ENCODE measurements at places on chromosomes 5 and 9.
A peak's percentile ranks its signal among the peaks of the same experiment; 100 is the strongest.

DNA sequence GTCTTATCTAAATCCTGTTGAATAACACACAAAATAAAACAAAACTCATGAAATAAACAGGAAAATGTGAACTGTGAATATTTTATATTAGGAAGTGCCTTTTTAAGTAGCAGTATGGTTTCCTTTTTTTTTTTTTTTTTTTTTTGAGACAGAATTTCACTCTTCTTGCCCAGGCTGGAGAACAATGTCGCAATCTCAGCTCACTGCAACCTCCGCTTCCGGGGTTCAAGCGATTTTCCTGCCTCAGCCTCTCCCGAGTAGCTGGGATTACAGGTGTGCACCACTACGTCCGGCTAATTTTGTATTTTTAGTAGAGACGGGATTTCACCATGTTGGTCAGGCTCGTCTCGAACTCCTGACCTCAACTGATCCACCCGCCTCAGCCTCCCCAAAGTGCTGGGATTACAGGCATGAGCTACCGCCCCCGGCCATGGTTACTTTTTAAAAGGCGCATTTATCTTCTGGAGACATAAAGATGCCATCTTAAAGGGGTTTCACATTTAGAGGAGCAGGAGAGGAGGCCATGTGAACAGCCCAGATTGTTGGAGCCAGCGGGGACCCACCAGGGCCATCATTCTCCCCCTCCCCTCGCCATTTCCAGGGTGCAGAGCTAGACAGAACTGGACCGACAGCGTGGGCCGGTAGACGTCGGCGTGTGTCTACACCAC is 64.1 kb downstream of the ROR2 start:
- peaks cover 20% of the 10 kb centered on the region for H3K27me3 ChIP-seq
- H3K4me1 ChIP-seq, result peaks cover 5% of the 10 kb centered on the region
- no peak overlapping the region for H3K4me3 ChIP-seq
- no peaks in the 10 kb centered on the region for H3K36me3 ChIP-seq
- no peak for DNase-seq

DNA sequence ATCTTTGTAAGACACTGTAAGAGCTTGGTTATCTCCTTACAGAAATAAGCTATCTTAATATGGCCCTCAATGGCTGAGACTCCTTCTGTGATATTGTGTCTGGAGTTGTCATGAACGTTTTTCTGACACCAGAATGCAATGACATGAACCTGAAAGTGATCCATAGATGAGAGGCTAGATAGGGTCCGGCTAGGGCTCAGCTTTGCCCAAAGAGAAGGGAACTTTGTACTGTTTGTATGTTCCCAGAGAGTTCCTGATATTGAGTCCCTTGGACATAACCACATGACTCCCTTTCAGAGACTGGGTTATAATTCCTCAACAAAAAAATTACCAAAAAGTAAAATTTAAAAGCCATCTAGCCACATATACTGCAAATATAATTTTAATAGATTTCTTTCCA is 575.8 kb upstream of the CLINT1 start:
- no peak overlapping the region for H3K4me3 ChIP-seq
- no peak overlapping the region for H3K27ac ChIP-seq
- DNase-seq, result no peak
- H3K27me3 ChIP-seq, result no peaks in the 10 kb centered on the region

- H3K27ac ChIP-seq, result no peak overlapping the region
- H3K36me3 ChIP-seq, result no peaks in the 10 kb centered on the region
- no peaks in the 10 kb centered on the region for H3K27me3 ChIP-seq
- DNase-seq, result no peak
- no peaks in the 10 kb centered on the region for H3K4me1 ChIP-seq
Measured at GRCh38 chr5:81626524-81626923, 124.4 kb downstream of the SSBP2 start.

DNA sequence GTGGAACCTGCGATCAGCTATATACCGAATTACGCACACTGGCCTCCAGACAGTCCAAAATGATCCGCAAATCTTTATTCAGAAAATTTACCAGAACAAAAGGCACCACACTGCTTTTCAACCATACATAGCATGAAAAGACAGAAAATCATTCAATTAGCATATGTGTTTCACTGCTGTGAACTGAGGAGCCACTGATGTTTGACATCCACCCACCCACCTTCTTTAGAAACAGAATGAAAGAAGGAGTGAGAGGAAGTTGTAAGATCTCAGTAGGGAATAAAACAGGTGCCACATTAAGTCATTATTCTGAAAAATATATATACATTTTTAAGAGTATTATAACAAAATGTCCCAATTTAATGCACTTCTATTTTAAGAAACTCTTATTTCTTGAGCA is 156.8 kb downstream of the NFIB start:
- H3K4me3 ChIP-seq, result no peak overlapping the region
- no peaks in the 10 kb centered on the region for H3K36me3 ChIP-seq
- DNase-seq, result no peak
- H3K27ac ChIP-seq, result no peak overlapping the region
- no peaks in the 10 kb centered on the region for H3K4me1 ChIP-seq

GRCh38 chr5:96610747-96611146 is 51.4 kb upstream of the CAST start:
- no peak overlapping the region for H3K4me3 ChIP-seq
- no peaks in the 10 kb centered on the region for H3K36me3 ChIP-seq
- H3K27me3 ChIP-seq, result no peaks in the 10 kb centered on the region
- H3K27ac ChIP-seq, result no peak overlapping the region
- peaks cover 2% of the 10 kb centered on the region for H3K4me1 ChIP-seq
- no peak for DNase-seq

DNA sequence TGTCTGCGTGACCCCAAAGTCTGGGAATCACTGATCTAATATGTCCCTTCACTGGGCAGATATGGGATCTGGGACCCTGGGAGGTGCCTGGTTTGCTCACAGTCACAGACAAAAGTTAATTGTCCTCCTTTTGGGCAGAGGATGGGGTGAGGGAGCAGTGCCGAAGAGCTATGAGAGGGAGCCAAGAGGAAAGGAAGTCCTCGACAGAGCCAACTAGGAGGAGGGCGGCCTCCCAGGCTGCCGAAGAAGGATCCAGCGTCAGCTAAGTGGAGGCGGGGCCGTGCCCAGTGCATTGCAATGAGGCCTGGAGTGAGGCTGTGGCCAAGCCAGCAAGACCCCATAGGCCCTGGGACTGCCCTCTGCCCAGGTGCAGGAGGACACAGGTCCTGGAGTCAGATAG is 11.4 kb downstream of the AIF1L start:
- H3K36me3 ChIP-seq, result no peaks in the 10 kb centered on the region
- H3K4me3 ChIP-seq, result no peak overlapping the region
- no peak for DNase-seq
- peak overlapping the region; percentile 34 for H3K27ac ChIP-seq
- no peaks in the 10 kb centered on the region for H3K4me1 ChIP-seq
- no peaks in the 10 kb centered on the region for H3K27me3 ChIP-seq

DNA sequence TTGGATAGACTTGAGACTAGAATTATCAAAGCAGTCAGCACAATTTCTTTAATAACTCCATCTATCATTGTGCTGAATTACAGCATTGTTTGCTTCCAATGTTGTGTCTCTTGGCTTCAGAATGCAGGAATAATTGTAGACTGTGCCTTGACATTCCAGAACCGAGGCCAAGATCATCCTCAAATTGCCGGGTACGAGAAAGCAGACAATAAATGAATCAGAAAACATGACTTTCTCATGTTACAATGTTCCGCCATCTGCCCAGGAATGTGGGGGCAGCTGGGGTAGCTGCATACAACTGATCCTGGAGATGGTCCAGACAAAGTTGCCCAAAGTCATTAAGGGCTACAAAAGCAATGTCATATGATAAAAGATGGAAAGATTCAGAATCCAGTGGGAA is 206.2 kb upstream of the SGCD start:
- H3K27me3 ChIP-seq, result no peaks in the 10 kb centered on the region
- no peaks in the 10 kb centered on the region for H3K36me3 ChIP-seq
- no peak overlapping the region for H3K4me3 ChIP-seq
- no peaks in the 10 kb centered on the region for H3K4me1 ChIP-seq

- H3K4me1 ChIP-seq, result no peaks in the 10 kb centered on the region
- DNase-seq, result no peak
- no peaks in the 10 kb centered on the region for H3K36me3 ChIP-seq
- no peak overlapping the region for H3K4me3 ChIP-seq
Measured at GRCh38 chr5:87997662-87998061, 271.0 kb downstream of the TMEM161B start.

GRCh38 chr5:134554319-134555222 is 29.1 kb downstream of the JADE2 start:
- H3K27me3 ChIP-seq, result no peaks in the 10 kb centered on the region
- peaks cover 36% of the 10 kb centered on the region for H3K4me1 ChIP-seq
- peak overlapping the region; percentile 5 for H3K27ac ChIP-seq

DNA sequence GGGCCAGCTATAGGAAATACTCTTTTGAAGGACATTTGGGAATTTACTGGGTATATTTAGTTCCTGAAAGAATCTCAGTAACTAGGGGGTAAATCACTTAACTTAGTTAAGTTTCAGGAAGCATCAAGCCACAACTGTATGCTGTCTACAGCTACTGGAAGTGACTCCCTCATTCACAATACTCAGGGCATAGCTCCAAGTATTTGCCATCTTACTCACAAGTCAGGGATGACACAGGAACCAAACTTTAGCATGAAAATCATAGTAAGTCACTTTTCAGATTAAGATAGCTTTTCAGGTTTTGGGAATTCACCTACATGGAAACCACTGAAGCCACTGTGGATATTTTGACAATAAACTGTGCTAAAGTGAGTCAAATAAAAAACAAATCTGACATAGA is 242.4 kb upstream of the ATP10B start:
- H3K27me3 ChIP-seq, result no peaks in the 10 kb centered on the region

GRCh38 chr9:121751686-121752445 is 100.4 kb downstream of the DAB2IP start:
- no peak overlapping the region for H3K4me3 ChIP-seq
- H3K27ac ChIP-seq, result no peak overlapping the region
- DNase-seq, result no peak
- no peaks in the 10 kb centered on the region for H3K36me3 ChIP-seq
- H3K4me1 ChIP-seq, result peaks cover 59% of the 10 kb centered on the region
- no peaks in the 10 kb centered on the region for H3K27me3 ChIP-seq

GRCh38 chr9:2630158-2630557 is 8.6 kb downstream of the VLDLR start:
- no peaks in the 10 kb centered on the region for H3K36me3 ChIP-seq
- no peaks in the 10 kb centered on the region for H3K27me3 ChIP-seq
- H3K4me1 ChIP-seq, result no peaks in the 10 kb centered on the region

DNA sequence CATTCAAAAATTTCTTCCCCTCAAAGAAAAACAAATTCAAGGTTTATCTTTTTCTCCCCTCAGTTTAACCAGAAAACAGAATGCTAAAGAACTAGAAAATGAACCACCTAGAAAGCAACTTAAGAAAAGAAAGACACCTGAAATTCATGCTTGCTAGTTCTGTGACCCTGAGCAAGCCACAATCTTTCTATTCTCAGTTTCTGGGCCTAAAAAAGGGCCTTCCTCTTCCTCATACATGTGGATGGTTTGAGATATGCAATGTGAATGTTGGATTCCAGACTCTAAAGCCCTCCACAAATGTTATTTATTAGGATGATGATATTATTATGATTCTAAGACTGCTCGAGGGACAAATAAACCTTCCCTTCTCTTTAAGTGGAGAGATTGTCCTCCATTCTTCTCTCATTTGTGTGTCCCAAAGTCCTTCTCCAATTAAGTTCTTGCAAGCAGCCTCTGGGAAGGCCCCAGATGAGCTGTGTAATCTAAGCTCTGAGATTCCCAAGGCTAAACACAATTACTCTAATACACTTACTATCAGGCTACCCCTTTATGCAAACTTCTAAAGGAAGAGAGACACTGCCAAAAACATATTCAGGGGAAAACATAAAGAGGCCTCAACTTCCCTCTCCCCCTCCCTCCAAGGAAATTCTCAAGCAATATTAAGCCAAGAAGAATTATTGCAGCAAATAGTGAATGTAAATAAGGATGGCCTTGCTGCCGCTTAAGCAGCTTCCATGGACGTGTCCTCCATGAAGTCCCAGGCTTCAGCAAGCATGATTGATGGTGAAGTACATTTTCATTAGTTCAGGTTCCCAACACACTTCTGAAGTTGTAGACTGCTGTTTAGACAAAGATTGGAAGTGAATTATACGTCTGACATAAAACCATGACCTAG is 80.2 kb downstream of the PRKACG start:
- DNase-seq, result no peak
- H3K27ac ChIP-seq, result no peak overlapping the region
- no peaks in the 10 kb centered on the region for H3K27me3 ChIP-seq
- no peaks in the 10 kb centered on the region for H3K4me1 ChIP-seq

DNA sequence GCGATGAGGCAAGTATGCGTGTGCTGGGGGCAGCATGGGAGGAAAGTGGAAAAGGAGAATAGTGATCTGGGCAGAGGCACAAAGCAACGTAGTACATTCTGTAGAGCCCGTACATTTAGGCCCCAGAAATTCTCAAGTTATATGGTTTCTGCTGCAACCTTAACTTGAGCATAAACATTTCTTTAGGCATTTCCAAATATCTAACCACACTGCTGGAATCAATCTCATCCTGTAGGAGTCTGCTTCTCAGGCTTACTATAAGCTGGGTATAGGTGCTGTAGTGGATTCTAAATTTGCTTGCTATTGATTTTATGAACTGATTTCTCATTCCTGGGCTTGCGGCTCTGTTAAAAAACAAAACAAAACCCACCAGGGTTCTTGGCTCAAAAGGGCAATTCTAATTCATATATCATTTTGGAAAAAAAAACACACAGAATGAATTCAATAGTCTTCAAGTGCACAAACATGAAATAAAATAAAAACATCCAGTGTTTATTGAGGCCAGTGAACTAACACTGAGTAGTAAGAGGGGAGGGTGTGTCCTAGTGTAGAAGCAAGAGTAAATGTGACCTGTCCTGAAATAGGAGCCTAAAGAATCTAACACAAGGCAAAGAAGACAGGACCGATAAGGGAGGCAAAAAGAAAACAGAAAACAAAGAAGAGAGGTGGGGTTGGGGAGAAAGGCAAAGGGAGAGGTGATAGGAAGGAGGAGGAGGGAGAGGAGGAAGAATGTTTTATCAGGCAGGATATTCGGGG is 145.5 kb upstream of the LHFPL2 start:
- H3K4me3 ChIP-seq, result no peak overlapping the region
- no peaks in the 10 kb centered on the region for H3K27me3 ChIP-seq
- H3K36me3 ChIP-seq, result no peaks in the 10 kb centered on the region
- H3K27ac ChIP-seq, result no peak overlapping the region
- no peak for DNase-seq

- no peak overlapping the region for H3K27ac ChIP-seq
- no peaks in the 10 kb centered on the region for H3K36me3 ChIP-seq
- peaks cover 5% of the 10 kb centered on the region for H3K4me1 ChIP-seq
- DNase-seq, result no peak
- H3K4me3 ChIP-seq, result no peak overlapping the region
- no peaks in the 10 kb centered on the region for H3K27me3 ChIP-seq
Measured at GRCh38 chr9:12809720-12810119, 34.9 kb downstream of the LURAP1L start.

- H3K27ac ChIP-seq, result no peak overlapping the region
- H3K27me3 ChIP-seq, result peaks cover 54% of the 10 kb centered on the region
- DNase-seq, result no peak
Measured at GRCh38 chr5:159047086-159047485, 52.6 kb downstream of the EBF1 start.
